Fibroblast of skin of right biceps (primary cell): ENCODE measurements at places on chromosomes 4 and X.
A peak's percentile ranks its signal among the peaks of the same experiment; 100 is the strongest.

- DNase-seq, result no peak
Measured at GRCh38 chr4:28548594-28548993, 1688.0 kb downstream of the STIM2 start.

- no peak for DNase-seq
Measured at GRCh38 chrX:111567542-111568255, 56.3 kb downstream of the SERTM2 start.

DNA sequence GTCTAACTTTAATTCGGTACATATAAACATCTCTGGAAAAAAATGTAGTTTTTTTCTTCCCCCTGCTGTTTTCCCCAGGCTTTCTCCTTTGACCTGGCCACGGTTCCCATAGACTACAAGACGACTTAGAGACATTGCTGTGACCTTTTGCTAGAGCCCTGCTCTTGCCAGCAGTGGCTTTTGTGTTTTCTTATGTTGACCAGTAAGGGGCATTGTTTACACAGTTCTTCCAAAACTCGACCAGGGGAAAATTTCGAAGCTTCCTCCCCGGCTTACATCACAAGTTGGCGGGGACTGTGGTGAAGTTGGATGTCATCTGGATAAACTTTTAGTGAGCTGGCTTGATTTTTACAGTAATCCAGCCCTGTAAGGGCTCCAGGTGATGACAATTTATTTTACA, 9.3 kb downstream of the CCDC160 start:
- DNase-seq, result no peak

GRCh38 chr4:107888237-107888636, 43.1 kb upstream of the CYP2U1 start:
- peak; percentile 7 for DNase-seq

- DNase-seq, result no peak
Measured at GRCh38 chr4:40829586-40829985, 79.8 kb downstream of the NSUN7 start.

DNA sequence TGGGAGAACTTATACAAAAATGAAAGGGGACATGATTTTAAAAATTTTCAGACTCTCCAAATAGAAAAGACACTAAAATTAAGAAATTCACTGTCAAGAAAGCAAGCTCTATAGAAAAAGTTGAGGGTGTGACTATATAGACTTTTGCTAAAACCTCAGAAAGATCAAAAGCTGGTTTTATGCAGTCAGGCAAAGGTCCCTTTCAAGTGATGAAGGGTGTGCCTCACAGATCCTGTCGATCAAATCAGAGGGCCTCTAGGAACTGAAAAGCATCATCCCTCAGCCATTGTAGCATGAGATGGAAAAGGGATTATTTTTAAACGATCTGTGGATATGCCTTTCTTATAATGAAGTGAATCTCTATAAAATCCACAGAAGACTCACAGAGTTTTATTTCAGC, 116.5 kb downstream of the FAM13A start:
- no peak for DNase-seq

DNA sequence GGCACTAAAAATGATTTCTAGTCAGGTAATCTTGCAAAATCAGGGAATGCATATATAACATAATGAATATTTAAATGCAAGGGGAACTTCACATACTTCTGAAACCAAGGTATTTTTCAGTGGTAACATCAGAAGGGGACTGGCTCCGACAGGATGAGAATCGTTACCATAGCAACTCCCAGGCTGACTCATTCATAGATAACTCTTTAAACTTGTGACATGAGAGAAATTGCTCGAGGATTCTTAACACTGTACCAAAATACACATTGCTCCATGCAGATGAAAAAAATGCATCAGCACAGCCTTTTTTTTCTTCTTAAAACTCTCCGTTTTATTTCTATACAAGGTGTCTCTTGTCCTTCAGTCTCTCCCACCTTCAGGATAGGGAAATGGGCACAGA, 114.3 kb downstream of the GABRB1 start:
- peak; percentile 70 for DNase-seq

DNA sequence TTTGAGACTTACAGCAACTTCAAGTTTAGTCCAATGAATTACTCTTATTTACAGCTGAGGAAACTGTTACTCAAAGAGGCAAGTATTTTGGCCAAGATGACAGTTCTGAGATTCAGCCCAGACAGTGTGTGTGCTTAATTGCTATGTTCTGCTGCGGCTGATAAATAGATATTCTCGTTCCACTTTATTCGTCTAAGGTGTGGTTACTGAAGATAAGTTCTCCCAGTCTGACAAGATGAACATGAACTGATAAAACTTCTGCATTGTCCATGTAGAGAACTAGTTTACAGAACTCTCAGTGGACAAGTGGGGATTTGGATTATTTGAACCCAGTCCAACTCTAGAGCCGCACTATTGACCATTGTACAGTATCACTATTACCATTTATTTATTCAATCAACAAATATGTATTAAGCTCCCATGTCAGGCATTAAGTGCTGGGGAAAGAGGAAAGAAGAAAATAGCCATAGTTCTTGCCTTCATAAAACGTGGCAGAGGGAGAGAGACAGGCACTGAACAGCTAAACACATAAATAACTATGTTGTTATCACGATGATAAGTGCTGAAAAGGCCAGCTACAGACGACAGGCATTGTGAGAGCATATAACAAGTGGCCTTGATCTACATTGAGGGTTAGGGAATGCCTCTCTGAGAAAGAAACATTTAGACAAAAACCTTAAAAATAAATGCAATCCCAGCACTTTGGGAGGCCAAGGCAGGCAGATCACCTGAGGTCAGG, 4.0 kb upstream of the DHX15 start:
- no peak for DNase-seq
